ENCODE measurements at places on chromosomes 2 and 18. TPM values are rescaled to one million over a fixed set of nuclear protein-coding genes. Genes with fewer than 3 reads are reported as not detected.

Gene PAX8
- total RNA-seq = 6.4 TPM

Gene DPP4
- 0.35 TPM for total RNA-seq

Gene MEP1B
- total RNA-seq = not detected

Gene DSG1
- not detected for total RNA-seq

Gene MTERF4
- total RNA-seq = 38.6 TPM

Gene ST8SIA3
- total RNA-seq = not detected

Gene LYG2
- total RNA-seq = not detected

Gene SPEG
- 55.8 TPM for total RNA-seq

Gene ADGRF3
- total RNA-seq = 0.48 TPM

Gene LDLRAD4
- total RNA-seq = 1.2 TPM

Gene CFC1
- total RNA-seq = not detected

Gene TANC1
- total RNA-seq = 21.2 TPM

Gene TMEM150A
- 5.3 TPM for total RNA-seq

Gene PIKFYVE
- 11.7 TPM for total RNA-seq

Gene ST6GAL2
- total RNA-seq = not detected

Gene ANKRD36B
- total RNA-seq = 34.0 TPM

Gene TRIM43B
- not detected for total RNA-seq

Gene OXER1
- not detected for total RNA-seq

Gene RTP5
- not detected for total RNA-seq

Gene CCBE1
- total RNA-seq = 5.8 TPM

Gene CAPN13
- 1.5 TPM for total RNA-seq

Gene NEU2
- total RNA-seq = not detected

Gene GKN1
- not detected for total RNA-seq

Gene ZBTB14
- 14.2 TPM for total RNA-seq

Gene CHN1
- 14.0 TPM for total RNA-seq

Gene PXDN
- 92.2 TPM for total RNA-seq

Gene ATP6V1B1
- 13.9 TPM for total RNA-seq

Gene EPHA4
- 21.3 TPM for total RNA-seq

Gene SLC30A3
- total RNA-seq = 2.3 TPM
